Caco-2 (cell line): ENCODE measurements at places on chromosomes 11 and 22.
A peak's percentile ranks its signal among the peaks of the same experiment; 100 is the strongest.

DNA sequence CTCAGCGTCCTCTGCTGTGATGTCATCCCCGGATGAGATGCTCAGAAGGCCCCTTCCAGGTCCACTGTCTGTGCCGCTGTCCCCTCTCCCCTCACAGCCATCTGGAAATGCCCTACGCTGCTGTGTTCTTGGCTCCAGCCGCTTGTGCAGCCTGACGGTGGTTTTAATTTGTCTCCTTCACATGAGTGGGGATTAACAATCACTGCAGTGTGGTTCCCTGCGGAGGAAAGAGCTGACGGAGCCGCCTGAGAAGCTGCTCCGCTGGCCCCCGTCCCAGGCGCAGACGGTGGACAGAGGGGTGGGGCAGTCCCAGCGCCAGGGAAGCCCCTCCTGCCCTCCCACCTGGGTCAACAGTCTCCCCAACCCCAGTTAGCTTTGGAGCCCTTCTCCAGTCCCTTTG lies 67.5 kb upstream of the PHF21B start:
- no peaks in the 10 kb centered on the region for H3K36me3 ChIP-seq
- no peak overlapping the region for H3K27ac ChIP-seq
- no peak for DNase-seq
- H3K4me3 ChIP-seq, result no peak overlapping the region

DNA sequence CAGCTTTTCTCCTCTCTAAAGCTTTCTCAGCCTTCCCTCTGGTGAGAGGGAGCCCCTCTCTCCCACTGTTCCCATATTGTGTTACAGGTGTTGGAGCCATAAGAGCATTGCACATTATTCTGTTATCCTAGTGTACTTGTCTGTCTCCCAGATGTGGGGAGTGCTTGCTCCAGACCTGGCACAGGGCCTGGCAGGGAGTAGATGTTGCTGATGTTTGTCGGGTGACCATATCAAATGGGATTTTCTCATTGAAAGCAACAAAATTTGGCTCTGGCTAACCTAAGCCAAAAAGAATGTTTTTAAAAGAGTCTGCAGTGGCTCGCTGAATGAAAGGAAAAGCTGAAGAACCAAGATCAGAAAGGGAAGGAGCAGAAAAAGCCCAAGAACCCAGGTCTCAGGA lies 41.1 kb downstream of the CYB5R2 start:
- H3K4me3 ChIP-seq, result no peak overlapping the region
- no peak overlapping the region for H3K27ac ChIP-seq
- H3K27me3 ChIP-seq, result no peaks in the 10 kb centered on the region
- H3K4me1 ChIP-seq, result peaks cover 11% of the 10 kb centered on the region
- peaks cover 13% of the 10 kb centered on the region for H3K36me3 ChIP-seq
- no peak for DNase-seq

DNA sequence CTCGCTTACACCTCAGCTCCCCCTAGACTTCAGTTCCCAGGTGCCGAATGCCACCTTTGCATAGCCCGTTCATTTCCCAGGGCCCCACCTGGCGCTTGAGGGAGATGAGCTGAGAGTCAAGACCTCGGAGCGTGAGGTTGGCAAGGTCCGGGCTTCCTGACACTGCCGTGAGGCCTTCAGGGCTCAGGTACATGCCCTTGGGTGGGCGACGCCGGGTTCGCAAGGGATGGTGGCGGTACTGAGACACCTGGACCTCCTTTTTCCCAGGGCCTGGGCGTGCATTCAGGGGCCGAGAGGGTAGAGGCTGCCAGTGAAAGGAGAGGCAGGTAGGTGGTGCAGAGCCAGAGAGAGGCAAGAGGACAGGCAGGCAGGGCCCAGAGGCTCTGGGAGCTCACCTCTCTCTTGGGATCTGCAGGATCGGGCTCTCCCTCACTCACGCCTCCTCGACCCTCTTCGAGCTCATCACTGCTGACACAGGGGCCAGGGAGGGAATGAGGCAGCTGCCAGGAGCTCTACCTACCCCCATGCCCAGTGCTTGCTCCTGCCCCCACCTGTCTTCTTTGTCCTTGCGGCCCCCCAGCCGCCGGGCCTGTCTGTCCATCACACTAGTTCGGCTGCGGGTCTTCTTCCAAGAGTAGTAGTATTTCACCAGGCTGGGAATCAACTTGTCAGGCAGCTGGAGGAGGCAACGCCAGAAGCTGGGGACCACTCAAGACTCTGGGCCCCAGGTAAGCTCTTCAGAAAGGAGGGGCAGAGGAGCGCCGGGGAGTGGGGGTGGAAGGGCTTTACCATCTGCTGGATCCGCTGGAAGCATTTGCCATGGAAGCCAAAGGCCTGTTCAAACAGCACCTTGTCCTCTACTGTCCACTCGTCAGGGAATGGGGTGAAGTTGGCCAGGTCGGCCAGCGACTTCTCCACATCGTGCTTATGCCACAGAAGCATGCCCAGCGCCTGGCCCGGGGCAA lies 2.8 kb downstream of the RCOR2 start:
- H3K4me1 ChIP-seq, result 0 out of 2 replicates have a peak, but pooled peaks cover 12% of the 10 kb centered on the region
- H3K27me3 ChIP-seq, result no peaks in the 10 kb centered on the region
- peak overlapping the region; percentile 21 for H3K27ac ChIP-seq
- H3K4me3 ChIP-seq, result no peak overlapping the region
- H3K36me3 ChIP-seq, result no peaks in the 10 kb centered on the region
- no peak for DNase-seq

- DNase-seq, result no peak
- H3K36me3 ChIP-seq, result peaks cover 6% of the 10 kb centered on the region; the same call in 1 of the 2 replicates
- no peaks in the 10 kb centered on the region for H3K27me3 ChIP-seq
- H3K27ac ChIP-seq, result peak overlapping the region; percentile 45
- peak overlapping the region; percentile 99 for H3K4me3 ChIP-seq
These were observed 7.0 kb downstream of the RASSF7 start for GRCh38 chr11:567629-568292.
